ENCODE measurements at places on chromosomes 1 and 21.

- DNase-seq, result no peak
Observed at GRCh38 chr1:26166719-26167281, 2.0 kb downstream of the C1orf232 start.

DNA sequence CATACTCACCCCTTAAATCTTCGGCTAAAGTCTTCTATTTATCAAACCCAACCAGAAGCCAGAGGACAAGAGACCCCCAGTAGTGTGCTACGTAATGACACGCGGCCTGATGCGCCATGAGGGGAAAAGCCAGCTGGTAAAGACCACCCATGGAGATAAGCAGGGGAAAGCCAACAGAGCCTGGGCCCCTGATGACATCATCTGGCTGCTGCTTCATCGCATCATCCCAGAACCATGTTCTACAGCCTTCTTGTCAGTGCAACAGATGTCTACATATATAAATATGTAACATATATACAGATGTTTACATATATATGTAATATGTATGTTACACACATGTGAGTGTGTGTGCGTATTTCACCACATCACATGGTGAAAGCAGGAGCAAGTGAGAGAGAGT is 81.7 kb upstream of the VANGL1 start:
- no peak for DNase-seq

GRCh38 chr1:60273185-60273584 is 199.6 kb upstream of the C1orf87 start:
- no peak for DNase-seq

DNA sequence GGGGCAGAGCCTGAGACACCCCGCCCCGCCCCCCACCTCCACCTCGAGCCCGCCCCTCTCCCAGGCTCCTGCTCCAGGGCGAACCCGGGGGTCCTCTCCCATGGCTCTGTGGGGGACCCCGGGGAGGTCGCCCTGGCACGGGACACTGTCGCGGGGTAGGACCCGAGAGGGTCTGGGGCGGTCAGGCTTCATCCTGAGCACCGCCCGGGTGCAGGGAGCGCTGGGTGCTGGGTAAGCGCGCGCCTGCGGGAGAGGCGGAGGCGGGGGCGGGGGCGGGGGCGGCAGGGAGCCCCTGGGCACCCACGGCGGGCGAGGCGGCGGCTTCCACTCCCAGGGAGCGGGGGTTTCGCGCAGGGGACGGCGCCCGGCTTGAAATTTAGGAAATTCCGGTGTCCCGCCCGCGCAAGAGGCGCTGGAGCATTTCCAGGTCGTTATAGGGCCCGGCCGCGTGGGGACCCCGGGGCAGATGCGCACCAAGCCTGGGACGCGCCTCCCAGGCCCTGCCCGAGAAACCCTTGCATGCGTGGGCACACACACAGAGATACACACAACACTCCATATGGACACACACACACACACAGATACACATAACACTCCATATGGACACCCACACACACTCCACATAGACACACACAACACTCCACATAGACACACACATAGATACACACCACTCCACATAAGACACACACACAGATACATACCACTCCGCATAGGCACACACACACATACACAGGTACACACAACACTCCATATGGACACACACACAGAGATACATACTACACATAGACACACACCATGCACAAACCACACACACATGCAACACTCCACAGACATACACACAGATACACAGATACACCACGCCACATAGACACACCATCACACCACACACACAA is 48.7 kb upstream of the SLC19A1 start:
- no peak for DNase-seq

DNA sequence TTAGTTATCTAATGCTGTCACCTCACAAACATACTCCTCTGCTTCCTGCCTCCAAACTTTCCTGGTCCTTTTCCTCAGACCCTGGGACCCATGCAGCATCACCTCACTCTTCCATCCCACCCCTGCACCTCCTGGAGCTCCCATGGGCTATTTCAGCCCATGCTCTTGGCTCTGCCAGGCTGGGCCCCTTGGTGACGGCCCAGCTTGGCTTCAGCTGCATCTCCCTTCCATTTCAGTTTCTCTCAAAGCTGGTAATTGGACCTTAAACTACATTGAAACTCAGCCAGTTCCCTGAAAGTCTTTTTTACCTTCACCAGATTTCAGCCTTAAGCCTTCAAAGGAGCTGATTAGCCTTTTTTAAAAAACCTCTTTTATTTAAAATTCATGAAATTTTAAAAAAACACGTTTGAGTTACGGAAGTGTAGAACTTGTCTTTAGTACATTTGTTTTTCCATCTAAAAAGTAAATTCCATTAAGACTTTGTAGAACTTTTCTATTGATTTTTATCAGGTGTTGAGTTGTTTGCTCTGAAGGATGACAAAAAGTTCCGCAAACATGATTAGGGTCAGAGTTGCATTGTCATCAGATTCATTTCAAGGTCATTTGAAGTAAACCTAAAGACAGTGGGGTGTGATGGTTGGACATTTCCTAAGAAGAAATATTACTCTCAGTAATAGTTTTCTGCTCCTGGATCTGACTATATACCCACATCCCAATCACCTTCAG is 33.5 kb downstream of the AGT start:
- DNase-seq, result no peak

- DNase-seq, result no peak
Observed at GRCh38 chr1:244988521-244988920, 124.2 kb upstream of the HNRNPU start.

DNA sequence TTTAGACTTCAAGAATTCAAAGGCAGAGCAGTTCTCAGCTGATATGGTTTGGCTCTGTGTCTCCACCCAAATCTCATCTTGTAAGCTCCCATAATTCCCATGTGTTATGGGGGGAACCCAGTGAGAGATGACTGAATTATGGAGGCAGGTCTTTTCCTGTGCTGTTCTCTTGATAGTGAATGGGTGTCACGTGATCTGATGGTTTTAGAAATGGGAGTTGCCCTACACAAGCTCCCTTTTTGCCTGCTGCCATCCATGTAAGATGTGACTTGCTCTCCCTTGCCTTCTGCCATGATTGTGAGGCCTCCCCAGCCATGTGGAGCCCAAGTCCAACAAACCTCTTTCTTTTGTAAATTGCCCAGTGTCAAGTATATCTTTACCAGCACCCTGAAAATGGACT is 146.5 kb downstream of the EIF4G3 start:
- no peak for DNase-seq

DNA sequence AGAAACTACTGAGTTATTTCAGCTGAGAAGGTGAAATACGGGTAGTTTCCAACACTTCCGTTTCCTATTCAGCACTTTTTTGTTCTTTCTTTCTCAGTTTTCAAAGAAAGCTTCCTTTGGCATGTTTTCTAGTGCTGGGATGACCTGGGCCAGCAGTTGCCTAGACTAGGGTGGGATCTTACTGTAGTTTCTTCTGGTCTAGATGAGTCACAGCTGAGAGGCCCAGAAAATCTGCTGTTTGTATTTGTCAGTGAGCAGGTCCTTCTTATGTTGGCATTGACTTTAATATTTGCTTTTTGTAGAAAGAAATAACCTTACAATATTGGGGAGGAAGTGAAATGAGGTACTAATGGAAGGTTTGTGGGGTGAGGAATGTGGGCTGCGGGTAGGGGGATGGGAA is 22.2 kb downstream of the C1orf21 start:
- no peak for DNase-seq

- no peak for DNase-seq
Observed at GRCh38 chr1:102732927-102733326, 375.4 kb downstream of the COL11A1 start.

DNA sequence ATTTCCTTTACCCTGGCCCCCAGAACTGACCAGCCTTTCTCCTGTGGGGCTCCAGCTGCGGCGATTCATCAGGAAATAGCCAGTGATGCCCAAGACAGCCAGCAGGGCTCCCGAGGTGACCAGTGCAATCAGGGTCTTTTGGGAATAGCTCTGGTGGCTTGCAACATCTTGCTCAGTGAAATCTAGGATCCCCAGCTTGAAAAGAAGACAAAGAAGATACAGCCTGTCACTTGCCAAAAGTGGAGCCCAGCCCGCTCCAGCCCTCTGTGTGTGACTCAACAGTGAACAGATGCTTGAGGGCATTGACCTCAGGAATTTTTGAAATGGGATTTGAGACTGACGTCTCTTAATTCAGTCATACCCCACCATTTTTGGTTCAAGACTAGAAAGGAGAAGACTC is 22.3 kb downstream of the CD34 start:
- no peak for DNase-seq

DNA sequence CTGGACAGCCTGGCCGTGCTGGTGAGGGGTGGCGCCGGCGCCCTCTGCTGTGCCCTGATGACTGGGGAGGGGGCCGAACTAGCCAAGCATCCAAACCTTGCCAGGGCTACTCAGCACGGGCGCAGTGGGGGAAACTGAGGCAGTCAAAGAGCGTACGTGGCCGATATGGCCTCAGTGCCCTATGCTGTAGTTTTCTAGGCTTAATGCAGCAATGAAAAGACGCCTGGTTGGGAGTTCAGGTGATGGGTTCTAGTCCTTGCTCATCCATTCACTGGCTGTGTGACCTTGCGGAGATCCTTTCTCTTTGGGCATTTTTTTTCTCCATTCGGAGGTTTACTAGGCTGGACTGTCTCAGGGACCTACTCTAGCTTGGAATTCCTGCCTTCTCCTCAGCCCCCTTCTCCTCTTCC is 822 bp downstream of the MTX1 start:
- DNase-seq, result no peak

DNA sequence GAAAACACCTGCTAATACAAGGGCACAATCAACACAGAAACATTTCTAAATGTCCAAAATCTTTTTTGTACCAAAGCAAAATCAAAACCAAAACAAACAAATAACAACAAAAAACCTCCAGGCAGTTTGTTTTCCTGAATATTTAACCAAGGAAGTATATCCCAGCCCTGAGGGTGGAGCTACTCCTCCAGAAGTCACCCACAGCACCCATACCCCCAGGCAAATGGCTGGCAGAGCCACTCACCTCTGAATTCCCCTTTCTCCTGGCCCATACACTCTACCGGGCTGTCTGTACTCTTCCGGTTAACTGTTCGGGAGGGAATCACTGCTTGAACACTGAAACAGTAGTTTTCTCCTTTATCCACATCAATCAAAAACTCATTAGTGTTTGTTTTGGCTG is 9.5 kb downstream of the F3 start:
- DNase-seq, result no peak

- DNase-seq, result peak; percentile 50
Observed at GRCh38 chr1:43270421-43271095, 775 bp downstream of the TMEM125 start.

DNA sequence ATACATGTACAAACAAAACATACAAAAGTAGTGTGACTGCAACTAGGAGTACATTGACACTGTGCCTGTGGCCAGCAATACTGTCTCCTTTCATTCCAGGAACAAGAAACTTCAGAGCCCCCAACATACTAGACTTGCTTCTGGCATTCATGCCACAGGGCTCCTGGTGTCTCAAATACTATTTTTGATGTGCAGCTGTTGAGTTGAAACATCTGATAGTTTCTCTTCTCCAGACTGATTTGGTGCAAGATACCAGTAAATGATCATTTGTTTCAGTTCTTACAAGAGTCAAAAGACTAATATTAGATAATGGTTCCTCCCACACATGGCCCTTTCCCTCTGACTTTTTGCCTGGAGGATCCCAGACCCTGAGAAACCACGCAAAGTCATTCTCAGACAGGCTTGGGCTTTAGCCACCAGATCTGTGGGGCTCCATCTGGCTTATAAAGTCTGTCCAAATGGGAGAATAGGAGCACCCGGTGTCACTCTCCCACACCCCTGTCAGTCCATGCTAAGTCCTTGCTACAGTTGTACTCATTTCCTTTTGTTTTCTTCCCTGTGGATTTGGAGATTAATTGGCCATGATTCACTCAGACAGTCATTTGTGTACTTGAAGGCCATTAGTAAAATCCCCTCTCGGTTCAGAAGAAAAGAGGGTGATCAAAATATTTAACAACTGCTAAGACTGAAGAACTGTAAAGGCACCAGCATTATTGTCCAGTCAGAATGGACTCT is 163.5 kb upstream of the RUNX1 start:
- no peak for DNase-seq

- no peak for DNase-seq
Observed at GRCh38 chr1:37739222-37739621, 25.7 kb downstream of the EPHA10 start.

DNA sequence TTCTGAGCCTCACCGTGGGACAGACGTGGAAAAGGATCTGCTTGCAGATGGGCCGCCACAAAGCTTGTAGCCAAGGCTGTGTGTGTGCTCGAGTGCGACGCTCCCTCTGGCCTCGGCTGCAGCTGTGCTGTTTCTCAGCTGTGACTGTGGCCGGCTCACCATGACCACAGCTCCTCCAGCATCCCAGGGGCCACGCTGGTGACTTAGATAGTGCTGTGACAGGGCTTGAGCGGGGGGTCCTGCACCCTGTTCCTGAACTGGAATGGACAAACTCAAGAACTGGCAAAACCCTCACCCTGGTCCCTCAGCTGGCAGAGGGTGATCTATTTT is 17.4 kb upstream of the ACTRT2 start:
- DNase-seq, result no peak

DNA sequence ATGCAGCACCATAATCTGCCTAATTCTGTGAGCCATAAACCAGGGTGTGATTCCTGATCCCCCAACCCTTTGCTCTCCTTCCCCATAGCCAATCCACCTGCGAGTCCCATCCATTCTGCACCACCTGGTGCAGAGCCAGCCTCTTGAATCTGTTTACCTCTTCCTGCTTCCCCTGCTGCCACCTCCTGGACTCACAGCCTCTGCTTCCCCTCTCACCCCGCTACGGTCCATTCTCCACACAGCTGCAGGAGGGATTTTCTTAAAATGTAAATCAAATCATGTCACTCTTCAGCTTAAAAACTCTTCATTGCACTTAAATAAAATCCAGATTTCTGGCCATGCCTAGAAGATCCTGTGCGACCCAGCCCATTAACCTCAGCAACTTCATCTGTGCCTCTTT is 186.7 kb downstream of the FOXD2 start:
- DNase-seq, result no peak

GRCh38 chr1:99004861-99005442 is at the start of gene PLPPR5:
TSS of gene PLPPR5 (minus strand) at chr1:99004861. CDS start at chr1:99004671, 190 bp downstream.
- DNase-seq, result peak; percentile 20

- no peak for DNase-seq
Observed at GRCh38 chr1:69494221-69494620, 73.5 kb upstream of the LRRC7 start.

DNA sequence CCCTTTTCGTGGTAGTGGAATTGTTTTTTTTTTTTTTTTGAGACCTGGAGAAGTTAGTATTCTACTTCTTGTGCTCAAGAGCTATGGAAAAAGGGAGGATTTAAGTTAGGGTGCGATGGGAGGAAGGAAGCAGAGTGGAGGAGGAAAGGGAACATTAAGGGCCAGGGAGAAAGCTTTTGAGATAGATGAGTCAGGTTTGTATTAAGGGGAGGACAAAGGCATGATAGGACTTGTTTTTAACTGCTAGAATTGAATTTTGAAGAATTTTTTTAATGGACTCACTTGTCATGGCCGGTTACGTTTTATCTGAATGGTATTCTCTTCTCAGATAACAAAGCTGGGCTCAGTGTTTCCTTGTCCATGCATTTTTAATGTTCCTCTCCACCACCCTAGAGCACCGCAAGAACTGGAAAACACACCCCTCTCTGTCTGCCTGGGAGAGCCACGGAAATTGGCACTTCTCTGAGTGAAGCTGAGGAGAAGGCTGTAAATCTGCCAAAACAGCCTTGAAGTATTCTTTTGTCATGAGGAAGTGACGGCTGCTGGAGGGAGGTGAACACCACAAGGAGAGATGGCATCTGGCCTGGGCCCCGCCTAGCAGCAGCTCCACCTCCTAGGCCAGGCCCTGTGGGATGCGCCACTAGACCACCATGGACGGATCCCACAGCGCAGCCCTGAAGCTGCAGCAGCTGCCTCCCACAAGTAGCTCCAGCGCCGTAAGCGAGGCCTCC is 3.5 kb downstream of the NIPAL3 start:
- DNase-seq, result no peak

GRCh38 chr1:156707417-156708217 is 2.2 kb upstream of the CRABP2 start:
- no peak for DNase-seq

Measured in left kidney (tissue), 8 donors.